ENCODE measurements at places on chromosomes 12 and 14. TPM values are rescaled to one million over a fixed set of nuclear protein-coding genes. Genes with fewer than 3 reads are reported as not detected.

P2RX7 gene
- polyA plus RNA-seq, result 6.3 TPM

MYF5 gene
- polyA plus RNA-seq, result not detected

CPNE8 gene
- 1.7 TPM for polyA plus RNA-seq

SPIC gene
- polyA plus RNA-seq, result not detected

SLC4A8 gene
- 3.1 TPM for polyA plus RNA-seq

Data from B cell (primary cell).